ENCODE measurements at places on chromosomes 1 and 21.

DNA sequence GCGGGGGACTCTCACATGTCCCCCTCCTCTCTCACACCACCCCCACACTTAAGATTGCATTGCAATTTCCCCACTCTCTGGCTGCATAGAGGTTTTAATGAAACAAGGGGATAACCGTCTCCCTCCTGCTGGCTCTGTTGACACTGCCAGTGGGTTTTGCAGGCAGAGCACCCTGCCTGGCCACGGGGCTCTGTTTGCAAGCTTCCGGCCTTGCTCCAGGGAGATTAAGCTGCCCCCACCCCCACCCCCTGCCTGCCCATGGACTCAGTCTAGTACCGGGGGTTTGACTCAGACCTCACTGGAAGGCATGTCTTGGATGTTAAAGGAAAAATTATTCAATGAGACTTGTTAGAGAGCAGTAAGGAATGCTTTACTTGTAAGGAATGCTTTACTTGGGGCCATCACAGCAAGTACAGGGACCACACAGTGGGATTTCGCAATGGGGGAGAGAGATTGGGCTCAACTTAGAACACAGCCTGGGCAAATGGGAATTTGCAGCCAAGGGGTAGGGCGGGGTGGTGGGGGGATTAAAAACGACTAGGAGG, 101.0 kb downstream of the AJAP1 start:
- DNase-seq: no peak

GRCh38 chr1:115565353-115565752, 76.4 kb upstream of the VANGL1 start:
- no peak for DNase-seq

DNA sequence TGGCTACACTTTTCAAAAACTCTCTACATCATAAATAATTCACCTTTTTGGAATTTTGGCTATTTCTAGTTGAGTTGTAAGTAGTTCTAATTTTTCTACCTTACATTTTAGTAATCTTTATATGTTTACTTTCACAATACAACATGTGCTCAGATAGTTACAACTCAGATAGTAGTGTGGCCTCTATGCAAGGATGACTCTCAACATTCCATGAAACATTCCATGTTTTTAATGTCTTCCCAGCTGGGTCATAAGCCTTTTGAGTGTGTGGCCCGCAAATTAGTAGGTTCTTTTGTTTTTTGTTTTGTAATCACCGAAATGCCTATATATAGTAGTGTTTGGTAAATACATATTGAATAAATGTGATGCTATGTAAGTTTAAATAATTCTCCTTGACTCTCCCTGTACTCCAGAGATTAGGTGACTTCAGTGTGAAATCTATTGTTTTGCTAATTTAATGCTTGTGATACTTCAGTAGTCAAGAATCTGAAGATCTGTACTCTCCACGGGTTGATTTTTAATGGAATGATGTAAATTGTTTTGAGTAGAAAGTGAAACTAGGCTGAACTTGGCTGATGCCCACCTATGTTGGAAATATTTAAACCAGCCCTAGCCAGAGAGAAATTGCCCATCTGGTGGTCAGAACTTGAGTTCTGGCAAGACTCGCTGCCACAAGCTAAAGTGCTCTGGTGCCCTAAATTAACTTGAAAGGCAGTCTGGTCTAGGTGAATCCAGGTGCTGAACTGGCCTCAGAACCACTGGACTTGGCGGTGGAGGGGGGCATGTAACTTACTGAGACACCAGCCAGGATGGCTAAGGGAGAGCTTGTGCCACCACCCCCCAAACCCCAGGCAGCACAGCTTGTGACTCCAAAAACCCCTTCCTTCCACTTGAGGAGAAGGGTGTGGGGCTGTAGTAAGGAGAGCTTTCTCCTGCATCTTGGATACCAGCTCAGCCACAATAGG, 165.6 kb downstream of the USP25 start:
- no peak for DNase-seq

- no peak for DNase-seq
Measured at GRCh38 chr1:55358581-55358980, 143.4 kb upstream of the USP24 start.

DNA sequence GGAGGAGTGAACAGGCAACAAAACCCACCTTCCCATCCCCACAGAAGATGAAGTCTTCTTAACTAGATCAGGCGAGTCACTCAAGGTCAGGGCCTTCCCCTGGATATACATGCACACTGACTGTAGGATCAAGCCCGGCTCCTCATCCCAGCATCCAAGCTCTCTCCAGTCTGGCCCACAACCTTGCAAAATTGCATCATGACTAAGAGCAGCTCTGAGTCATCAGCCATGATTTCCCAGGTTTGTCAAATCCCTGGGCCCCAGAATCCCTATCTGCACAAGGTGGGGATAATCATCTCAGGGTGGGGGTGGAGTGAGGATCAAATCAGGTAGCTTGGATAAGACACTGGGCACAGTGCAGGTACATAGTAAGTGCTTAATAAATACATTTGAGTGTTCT, 199.3 kb upstream of the GRIK3 start:
- DNase-seq: no peak

- no peak for DNase-seq
Measured at GRCh38 chr1:186841599-186841998, 12.8 kb downstream of the PLA2G4A start.

DNA sequence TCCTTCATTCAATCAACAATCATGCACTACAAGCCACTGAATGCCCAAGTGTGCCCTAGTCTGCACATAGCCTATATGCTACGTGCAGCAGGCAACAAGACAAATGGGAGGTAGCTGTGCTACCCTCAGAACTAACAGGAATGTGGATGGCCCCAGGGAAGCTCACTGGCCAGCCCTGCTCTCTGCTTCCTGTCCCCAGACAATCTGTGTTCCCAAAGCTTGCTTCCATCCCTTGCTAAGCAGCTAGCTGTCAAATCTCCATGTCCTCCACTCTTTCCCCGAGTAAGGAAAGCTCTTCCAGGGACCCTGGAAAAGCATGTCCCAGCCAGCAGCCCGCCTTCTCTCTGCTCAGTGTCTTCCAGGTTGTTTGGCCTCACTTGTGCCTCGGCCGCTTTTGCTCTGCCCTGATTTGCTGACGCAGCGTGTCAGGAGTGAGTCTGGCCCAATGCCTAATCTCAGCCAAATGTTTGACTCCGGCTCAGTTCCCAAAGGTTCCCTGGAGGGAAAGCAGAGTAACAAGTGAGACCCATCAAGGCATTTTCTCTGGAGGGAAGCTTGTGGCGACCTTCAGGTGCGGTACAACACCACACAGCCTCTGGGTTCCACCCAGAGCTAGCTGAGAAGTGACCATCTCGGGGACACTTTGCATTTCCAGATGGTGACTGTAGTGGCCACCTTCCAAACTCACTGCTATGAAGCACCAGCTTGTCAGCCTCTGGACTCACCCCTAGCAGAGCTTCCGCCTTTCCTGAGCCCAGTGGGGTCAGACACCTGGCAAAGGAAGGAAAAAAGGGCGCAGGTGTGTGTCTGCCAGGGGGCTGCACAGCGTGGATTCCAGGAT, 243.4 kb downstream of the RHOU start:
- DNase-seq: no peak

GRCh38 chr1:1440262-1441001, 4.9 kb downstream of the VWA1 start:
- no peak for DNase-seq

DNA sequence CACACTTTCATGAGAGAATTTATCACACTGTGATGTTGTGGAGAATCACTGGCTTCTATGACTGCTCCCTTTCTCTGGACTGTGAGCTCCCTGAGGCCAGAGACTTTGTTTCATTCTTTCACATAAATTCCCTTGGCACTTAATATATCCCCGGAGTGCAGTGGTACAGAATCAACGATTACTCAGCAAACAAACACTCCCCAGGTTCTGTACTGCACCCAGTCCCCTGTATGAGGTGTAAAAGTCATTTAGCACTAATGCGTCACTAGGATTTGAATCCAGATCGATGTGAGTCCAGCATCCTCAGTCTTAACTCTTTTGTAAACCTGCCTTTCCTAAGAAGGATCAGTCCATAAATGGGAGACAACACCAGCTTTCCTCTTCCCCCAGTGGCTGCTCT, 6.8 kb upstream of the UTP25 start:
- DNase-seq: no peak

- no peak for DNase-seq
Measured at GRCh38 chr1:102434421-102434820, 437.7 kb upstream of the OLFM3 start.

DNA sequence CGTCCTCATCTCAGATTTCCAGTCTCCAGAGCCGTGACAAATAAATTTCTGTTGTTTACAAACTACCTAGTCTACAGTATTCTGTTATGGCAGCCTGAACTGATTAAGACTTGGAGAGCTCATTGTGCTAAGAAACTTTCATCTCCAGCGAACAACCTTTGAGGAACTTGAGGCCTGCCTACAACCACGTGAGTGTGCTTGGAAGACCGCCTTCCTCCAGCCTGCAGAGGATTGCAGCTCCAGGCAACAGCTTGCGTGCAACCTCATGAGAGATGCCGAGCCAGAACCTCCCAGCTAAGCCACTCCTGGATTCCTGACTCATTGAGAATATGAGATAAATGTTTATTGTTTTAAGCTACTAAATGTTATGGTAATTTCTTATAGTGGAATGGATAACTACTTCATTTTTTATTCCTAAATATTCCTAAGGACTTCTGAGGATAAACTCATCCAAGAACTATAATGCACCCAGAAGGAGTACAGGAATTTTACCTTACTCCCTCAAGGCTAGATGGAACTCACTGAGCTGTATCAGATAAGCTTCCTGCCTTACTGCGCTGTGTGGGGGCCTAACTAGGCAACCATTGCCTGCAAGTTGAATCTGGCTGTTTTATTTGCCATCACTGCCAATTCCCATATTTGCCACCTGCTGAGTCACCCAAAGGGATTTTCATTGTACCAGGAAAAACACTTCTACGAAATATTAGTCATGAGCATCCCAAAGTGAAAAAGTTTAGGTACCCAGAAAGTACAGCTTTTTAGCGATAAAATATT, 17.6 kb downstream of the FAM177B start:
- no peak for DNase-seq

- no peak for DNase-seq
Measured at GRCh38 chr1:104238991-104239390, 489.3 kb downstream of the AMY1C start.

DNA sequence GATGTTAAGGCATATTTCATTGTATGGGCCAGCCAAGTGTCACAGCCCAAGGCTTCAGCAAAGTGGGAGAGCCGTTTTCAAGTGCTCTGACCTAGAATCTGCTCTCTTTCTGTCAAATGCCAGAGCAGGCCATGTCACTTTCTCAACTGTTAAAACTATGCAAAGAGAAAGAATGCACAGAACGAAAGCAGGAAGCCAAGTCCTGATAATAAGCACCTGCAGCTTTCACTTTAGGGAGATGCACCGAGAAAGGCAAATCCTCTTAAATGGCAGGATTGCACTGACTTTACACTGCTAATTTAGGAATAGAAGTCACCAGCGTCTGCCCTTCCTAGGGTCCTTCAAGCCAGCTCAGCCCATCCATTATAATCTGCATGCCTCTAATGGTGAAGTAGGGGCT, 49.2 kb upstream of the NTPCR start:
- DNase-seq: no peak

DNA sequence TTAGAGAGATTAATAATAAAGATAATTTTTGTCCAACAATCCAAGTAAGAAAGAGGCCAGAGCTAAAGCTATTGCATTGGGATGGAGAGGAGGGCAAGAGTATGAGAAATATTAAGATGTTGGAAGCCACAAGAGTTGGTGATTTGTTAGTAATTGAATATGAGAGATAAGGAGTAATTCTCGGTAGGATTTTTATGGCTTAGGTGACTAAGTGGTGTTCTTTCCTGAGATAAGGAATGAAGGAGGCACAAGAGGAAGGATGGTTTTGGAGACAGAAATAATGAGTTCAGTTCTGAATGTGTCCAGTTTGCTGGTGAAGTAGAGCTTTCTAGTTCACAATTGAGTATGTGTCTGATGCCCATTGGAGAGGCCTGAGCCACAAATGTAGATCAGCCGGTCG, 9.4 kb downstream of the TRMT13 start:
- no peak for DNase-seq

DNA sequence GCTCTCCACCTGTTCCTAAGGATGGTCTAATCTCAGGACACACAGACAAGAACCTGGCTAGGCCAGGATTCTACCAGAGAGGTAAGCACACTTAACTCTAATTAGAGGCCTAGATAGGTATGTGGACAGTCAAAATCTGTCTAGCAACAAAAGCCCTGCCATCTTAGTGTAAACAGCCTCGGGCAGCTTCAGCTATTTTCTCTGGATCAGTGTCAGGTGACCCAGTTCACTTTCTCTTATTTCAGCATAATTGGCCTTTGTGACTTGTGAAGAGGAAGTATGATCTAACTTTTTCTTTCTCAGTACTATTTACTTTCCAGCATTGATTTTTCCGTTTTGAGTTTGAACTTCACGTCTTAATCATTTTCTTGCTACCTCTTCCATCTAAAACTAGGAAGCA, 217.7 kb downstream of the CRB1 start:
- no peak for DNase-seq

DNA sequence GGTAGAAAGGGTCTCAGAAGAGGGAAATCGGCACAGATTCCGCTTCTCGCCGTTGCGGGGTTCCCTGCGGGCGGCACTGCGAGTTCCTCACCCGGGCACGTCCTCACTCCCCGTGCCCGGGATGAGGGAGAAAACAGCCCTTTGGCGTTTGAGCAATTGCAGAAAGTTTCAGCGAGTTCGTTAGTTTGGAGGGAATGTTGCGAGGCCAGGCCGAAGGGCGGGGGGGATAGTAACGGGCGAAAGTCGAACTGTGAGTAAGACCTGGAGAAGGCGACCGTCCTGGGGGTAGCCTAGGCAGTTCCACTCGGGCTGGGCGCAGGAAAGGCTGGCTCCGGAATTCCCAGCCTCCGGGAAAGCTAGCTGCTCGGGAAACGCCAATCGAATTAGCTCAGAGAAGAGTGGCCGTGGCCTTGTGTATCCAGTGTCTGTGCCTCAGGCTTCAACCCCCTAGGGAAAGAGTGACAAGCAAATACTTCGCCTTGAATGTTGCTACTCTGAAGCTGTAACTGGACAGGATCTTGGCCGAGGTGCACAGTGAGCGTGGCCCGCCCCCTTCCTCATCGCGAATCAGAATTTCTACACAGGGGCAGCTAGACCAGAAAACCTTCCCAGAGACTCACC, 787 bp downstream of the PTGFR start:
- DNase-seq: no peak

DNA sequence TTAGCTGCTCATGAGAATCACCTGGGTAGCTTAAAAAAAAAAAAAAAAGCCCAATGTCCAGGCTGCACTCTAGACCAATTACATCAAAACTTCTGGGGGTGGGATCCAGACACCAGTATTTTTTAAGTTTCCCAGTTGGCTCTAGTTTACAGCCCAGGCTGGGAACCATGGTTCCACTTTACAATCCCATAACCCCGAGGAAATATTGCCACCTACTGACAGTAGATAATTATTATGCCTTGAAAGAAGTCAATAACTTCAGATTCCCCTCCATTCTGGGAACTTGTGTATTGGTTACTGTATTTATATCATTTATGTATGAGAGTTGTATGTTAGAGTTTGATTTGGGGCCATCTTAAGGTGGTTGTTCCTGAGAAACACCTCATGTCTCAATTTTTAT, 100.2 kb downstream of the SPATA46 start:
- DNase-seq: no peak

GRCh38 chr1:8348047-8348776, 30.3 kb downstream of the SLC45A1 start:
- no peak for DNase-seq

GRCh38 chr1:84574936-84575335, 696 bp upstream of the CTBS start:
- DNase-seq: no peak

GRCh38 chr1:233673947-233674431, 60.1 kb downstream of the KCNK1 start:
- no peak for DNase-seq

Data from stimulated activated CD8-positive, alpha-beta memory T cell treated with anti-CD3 and anti-CD28 coated beads, Interleukin-4, amount 100 ng/mL, for 4 hours (primary cell).